Trophoblast cell (in vitro differentiated cells and primary cell): ENCODE measurements at places on chromosomes 3 and 15.

- H3K36me3 ChIP-seq: no peaks in the 10 kb centered on the region
- H3K4me3 ChIP-seq: no peak overlapping the region
These were observed 53.5 kb upstream of the LCTL start for GRCh38 chr15:66619152-66619903.

DNA sequence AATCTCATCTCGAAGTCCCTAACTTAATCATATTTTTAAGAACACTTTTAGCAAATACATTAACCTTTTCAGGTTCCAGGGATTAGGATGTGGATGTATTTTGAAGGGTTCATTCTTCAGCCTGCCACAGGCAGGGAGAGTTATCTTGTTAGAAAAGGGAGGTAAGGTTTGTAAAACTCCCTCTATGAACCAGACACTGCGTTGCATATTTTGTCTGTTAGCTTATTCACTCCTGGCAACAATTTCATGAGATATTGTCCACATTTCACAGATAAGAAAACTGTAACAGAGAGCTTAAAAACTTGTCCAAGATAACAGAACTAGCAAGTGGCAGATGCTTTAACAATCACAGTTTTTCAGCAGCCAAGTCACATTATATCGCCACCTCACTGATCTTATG, 155.4 kb downstream of the DIPK2A start:
- no peak overlapping the region for H3K4me3 ChIP-seq
- no peaks in the 10 kb centered on the region for H3K27me3 ChIP-seq
- no peak for DNase-seq
- no peak overlapping the region for H3K27ac ChIP-seq

- no peak for DNase-seq
- H3K27ac ChIP-seq: no peak overlapping the region
- H3K4me3 ChIP-seq: no peak overlapping the region
- no peaks in the 10 kb centered on the region for H3K27me3 ChIP-seq
- no peaks in the 10 kb centered on the region for H3K4me1 ChIP-seq
- no peaks in the 10 kb centered on the region for H3K36me3 ChIP-seq
These were observed 112.2 kb downstream of the CHL1 start for GRCh38 chr3:308597-309321.

DNA sequence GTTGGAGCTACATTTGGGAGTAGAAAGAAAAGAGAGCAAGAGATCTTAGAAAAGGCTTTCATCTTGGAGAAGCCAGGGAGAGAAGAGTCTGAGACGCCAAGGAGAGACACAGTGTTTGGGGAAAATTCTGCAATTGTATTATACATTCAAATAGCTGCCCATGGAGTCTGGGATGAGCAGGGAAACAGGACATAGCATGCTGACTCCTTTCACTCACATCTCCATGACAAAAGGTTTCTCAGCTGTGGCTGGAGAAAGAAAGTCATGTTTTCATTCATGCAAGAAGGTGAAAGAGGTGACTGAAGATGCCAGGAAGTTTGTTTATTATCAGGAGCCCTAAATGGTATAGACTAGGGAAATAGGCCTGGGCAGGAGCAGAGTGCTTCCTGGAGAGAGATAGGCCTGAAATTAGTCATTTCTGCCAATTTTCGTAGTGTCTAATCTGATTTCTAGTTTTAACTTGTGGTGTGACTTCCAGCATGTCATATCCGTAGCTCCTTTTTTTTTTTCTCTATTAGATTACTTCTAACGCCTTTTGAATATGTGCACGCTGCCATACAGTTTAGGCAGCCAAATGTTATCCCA, 34.1 kb downstream of the ACP3 start:
- DNase-seq: no peak
- H3K27me3 ChIP-seq: no peaks in the 10 kb centered on the region
- H3K36me3 ChIP-seq: peaks cover 5% of the 10 kb centered on the region
- H3K4me1 ChIP-seq: no peaks in the 10 kb centered on the region
- H3K4me3 ChIP-seq: no peak overlapping the region

GRCh38 chr3:58559586-58559985, 17.6 kb downstream of the FAM107A start:
- peaks cover 11% of the 10 kb centered on the region for H3K4me1 ChIP-seq
- no peak overlapping the region for H3K27ac ChIP-seq
- H3K27me3 ChIP-seq: no peaks in the 10 kb centered on the region
- DNase-seq: no peak
- no peak overlapping the region for H3K4me3 ChIP-seq
